ENCODE measurements at places on chromosomes 4 and X. TPM values are rescaled to one million over a fixed set of nuclear protein-coding genes. Genes with fewer than 3 reads are reported as not detected.

Gene EFHC2
- total RNA-seq = 0.64 TPM

Gene EDA
- 2.3 TPM for total RNA-seq

Gene CWH43
- total RNA-seq = not detected

DNA sequence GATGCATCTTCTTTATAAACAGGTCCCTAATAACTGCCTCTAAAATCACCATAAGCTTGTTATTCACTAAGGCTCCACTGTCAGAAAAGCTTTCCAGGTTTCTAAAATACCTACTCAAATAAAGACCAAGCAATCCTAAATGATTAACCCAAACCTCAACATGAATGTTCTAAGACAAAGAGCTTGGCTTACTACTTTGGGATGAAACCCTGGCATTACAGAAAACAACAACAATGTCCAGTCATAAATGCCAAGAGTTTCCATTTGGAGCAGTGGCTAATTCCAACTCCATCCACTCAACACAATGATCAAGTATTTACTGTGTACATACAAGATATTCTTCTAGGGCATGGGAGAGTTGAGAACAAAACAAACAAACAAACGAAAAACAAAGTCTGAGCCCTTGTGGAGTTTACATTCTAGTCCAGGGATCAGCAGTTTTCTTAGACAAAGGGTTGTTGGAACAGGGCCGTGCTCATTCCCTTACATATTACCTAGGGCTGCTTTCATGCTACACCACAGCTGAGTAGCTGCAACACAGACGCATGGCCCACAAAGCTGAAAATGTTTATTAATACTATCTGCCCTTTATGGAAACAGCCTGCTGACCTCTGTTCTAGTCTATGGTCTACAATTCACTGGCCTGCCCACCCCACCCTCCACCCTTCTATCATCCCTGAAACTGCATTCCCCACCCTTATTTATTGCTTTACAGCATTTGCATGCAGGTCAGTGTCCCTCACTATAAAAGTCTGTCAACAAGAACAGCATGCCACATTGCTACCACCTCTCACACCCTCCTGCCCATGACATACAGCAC, 23.7 kb downstream of the ABCG2 start:
- DNase-seq = no peak

Gene CCDC149
- total RNA-seq = not detected

All from activated naive CD8-positive, alpha-beta T cell treated with anti-CD3 and anti-CD28 coated beads, Interleukin-2, amount 10 ng/mL, durations not matched to agents 7 days and 5 days (primary cell).